ENCODE measurements at places on chromosomes 6 and 20.

GRCh38 chr6:165671222-165671768 is 8.3 kb upstream of the PDE10A start:
- DNase-seq: no peak

DNA sequence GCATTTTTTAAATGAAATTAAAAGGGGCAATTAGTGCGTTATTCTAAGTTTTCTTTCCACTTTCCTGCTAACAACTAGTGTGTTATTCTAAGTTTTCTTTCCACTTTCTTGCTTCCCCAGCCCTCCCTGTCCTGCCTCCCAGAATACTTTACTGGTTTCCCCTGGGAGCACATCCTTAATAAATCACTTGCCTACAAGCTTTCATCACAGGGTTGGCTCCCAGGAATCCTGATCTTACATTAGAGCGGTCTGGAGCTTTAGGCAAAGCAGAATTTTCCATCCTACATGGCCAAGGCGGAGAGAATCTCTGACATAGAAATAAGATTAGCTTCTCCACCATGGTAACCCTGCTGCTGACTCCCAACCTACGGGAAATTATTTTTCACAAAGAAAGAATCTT is 150.4 kb downstream of the BFSP1 start:
- no peak for DNase-seq

DNA sequence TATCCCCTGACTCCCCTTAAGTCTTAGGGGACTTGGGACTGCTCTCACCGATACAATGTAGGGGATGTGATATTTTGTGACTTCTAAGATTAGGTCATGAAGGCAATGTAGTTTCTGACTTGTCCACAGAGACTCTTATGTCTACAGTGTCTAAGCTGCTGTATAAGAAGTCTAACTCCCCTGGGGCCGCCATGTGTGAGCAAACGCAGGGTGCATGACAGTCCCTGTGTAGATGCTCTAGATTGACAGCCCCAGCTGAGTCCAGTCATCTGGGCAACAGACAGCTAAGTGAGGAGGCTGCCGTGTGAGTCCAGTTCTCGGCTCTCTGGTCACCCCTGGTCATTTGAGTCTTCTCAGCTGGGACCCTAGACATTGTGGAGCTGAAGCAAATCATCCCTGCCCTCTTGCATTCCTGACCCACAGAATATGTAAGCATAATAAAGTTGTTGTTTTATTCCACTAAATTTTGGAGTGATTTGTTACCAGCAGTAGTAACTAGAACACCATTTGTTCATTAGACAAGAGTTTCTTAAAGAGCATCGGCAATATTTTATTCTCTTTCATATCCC is 743.3 kb upstream of the CHD6 start:
- DNase-seq: no peak

DNA sequence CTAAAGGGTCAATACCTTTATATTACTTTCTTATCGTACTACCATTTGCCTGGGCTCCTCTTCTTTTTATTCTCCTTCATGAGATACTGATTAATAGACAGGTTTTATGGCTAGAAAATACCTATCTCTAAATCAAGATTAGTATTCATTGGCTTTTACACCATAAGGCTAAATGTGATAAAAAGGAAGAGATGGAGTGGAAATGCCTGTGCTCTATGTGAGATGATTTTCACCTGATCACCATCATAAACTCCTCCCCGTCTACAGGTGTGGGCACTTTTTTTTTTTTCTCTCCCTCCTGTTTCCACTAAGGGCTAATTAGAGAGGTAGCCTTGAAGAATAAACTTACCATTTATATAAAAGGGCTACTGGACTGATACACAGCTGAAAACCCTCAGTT is at the start of gene GLYATL3:
Gene GLYATL3 (plus strand): TSS at position 301 of the 400 bp plus-strand sequence. CDS start 12,068 bp downstream, outside the sequence.
- no peak for DNase-seq

DNA sequence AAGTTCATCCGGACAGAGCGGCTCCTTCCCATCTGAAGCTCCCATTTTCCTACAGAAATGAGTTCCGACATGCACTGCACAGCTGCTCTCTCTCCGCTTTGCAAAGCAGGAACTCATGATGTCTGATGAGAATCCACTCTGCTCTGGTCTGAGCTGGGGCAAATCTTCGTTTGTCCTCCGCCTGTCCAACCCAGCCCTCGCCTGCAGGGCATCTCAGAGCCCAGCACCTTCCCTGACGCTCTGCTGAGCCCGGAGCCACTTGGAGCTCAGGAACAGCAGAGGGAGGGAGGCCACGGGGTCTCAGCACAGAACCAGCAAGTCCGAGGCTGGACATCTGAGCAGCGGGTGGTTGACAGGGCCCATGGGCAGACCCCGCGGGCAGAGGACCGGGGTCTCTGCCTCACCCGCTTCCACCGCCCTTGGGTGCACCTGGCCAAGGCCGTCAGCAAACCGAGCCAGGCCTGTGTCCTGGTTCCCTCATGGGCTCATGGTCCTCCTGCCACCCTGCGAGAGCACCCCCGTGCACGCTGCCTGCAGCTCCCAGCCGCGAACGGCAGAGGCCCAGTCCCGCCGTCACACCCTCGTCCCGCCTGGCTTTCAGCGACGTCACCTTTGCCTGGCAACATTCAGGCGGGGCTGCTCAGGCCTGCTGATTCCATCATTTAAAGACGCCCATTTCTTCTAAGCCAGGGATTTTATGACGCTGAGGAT is 78.5 kb upstream of the BHLHE23 start:
- no peak for DNase-seq

GRCh38 chr6:1820165-1820564 is 210.4 kb downstream of the FOXC1 start:
- no peak for DNase-seq

- no peak for DNase-seq
Measured at GRCh38 chr6:15916581-15916980, 212.3 kb upstream of the MYLIP start.

GRCh38 chr6:139376604-139377218 is 2.3 kb upstream of the CITED2 start:
- no peak for DNase-seq

DNA sequence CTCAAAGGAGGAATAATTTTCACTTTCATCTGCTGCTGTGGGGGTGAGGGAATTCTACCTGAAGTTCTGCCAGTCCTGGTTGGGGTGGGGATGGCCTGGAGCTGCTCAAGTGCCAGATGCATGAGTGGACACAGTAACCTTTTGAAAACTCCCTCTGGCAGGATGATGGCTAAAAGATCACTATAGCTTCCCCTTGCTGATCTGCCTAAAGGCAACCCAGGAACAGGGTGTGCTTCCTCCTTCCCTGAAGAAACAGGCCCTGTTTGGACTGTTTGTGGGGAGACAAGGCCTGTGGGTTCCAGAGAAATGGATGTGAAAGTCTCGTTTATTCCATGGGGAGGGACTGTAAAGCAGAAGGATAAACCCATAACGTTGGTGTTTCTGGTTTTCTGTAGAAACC is 176.9 kb downstream of the DTNBP1 start:
- no peak for DNase-seq

All from stimulated activated CD8-positive, alpha-beta memory T cell treated with anti-CD3 and anti-CD28 coated beads, Interleukin-4, amount 100 ng/mL, for 1 hour (primary cell).